ENCODE measurements at places on chromosomes 2 and 18.

DNA sequence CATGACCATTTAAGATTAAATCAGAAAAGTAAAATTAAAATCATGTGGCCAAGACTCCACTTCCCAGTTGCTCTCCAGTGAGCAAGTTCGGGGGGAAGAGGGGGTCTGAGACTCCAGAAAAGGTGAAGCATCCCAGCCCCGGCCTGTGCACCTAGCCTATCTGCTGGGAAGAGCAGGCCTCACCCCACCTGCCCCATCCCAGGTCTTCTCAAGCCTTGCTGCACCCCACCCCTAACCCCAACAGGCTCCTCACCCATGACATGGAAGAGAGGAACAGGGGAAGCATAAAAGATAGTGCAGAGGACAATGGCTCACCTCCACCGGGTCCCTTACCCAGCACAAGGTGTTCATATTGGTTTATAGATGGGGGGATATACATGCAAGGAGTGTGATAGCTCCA is 14.6 kb downstream of the CIB4 start:
- DNase-seq = no peak

GRCh38 chr2:231696004-231696367 is 12.3 kb upstream of the PTMA start:
- peak; percentile 87 for DNase-seq

DNA sequence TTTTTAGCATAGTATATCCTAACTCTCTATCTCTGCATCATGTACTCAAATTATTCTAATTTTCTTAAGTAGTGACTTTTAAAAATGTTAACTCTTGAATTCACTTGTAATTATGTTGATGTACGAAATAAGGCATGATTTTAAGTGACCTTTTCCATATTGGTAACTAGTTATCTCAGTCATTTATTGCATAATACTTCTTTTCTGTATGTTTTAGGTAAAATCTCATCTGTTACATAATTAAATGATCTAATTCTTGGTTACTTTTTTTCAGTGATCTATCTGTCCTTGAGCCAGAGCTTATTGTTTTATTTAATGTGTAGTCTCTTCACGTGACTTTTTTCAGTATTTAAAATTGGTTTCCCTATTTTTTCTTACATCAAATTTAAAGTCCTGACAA is 4.8 kb upstream of the UBE2E3 start:
- no peak for DNase-seq

GRCh38 chr2:82823892-82824291 is 1635.2 kb downstream of the SUCLG1 start:
- DNase-seq = no peak

GRCh38 chr2:69725706-69726360 is 16.1 kb upstream of the ANXA4 start:
- no peak for DNase-seq

DNA sequence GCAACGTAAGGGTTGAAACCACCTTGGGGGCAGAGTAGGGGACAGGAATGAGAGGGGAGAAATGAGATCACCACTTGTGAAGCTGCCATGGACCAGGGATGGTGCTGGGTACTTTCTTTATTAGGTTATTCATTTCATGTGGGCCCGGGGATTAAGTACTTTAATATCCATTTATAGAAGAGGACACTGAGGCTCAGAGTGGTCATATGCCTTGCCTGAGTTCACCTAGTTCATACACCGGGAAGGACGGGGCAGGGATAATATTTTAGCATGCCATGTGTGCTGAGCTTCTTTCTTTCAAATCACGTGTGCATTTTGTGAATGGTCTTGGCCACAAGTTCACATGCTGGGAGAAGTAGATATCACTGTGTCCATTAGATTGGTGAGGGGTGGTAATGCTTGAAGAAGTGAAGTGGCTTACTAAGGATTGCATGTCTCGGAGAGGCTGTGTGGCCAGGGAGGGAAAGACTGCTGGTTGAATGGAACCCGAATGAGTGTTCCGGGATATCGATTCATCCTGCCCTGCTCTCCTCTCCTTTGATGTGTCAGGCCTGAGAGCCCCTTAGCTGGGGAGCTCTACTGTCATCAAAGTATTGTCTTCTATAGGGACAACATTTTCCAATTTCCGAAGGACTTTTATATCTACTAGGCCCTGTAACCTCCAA is 187.1 kb downstream of the MYCN start:
- DNase-seq = no peak

DNA sequence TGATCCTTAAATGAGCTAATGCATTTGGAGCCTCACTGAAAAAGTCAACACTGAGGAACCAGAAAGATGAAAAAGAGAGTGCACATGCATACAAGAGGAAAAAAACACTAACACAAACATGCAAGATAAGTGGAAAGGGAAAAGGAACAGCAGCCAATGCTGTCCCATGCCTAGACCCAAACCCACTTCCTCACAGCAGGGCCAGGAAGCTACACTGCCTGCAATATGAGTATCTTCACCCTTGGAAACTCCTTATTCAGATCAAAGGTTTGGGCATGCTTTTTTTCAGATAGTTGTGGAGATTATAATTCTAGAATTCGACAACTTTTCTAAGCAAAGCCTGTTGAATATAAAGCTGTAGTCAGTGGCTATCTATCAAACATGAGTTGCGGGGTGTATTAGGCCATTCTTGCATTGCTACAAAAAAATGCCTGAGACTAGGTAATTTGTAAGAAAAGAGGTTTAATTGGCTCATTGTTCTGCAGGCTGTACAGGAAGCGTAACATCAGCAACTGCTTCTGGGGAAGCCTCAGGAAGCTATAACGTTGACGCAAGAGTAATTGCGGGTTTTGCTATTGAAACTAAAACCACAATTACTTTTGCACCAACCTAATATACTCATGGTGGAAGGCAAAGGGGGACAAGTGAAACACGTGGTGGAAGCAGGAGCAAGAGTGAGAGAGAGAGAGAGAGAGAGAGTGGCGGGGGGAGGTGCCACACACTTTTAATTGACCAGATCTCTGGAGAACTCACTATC is 138.2 kb downstream of the MBD2 start:
- no peak for DNase-seq

DNA sequence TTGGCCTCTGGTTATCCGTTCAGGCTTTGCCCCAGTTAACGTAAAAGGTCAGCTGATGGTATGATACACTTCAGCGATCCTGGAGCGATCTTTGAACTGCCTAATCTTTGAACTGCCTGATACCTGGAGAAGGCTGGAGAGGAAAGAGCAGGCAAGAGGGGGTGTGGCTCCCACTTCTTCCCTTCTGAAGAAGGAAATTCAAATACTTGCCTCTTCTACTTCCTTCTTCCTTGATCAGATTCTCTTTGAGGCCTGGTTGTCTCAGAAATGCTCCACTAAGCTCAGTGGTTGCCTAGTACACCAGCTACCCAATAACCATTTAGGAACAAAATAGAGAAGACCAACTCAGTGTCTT is 619 bp downstream of the GALM start:
- no peak for DNase-seq

DNA sequence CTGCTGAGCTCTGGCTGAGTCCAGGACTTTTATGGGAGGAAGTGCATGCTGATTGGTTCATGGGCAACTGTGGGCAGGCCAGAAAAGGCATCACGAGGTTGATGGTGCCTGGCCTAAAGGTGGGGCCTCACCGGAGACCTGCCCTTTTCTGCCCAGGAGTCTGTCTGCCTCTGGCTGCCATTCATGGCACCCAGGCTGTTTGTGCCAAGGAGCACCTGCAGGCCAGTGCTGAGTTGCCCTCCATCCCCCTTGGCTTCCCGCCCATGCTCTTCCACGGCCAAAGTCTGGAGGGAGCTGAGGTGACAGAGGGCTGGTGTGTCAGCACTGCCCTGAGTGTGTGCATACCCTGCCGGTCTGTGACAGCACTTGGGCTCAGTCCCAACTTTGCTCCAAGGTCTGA is 123.2 kb downstream of the PTH2R start:
- DNase-seq = no peak

DNA sequence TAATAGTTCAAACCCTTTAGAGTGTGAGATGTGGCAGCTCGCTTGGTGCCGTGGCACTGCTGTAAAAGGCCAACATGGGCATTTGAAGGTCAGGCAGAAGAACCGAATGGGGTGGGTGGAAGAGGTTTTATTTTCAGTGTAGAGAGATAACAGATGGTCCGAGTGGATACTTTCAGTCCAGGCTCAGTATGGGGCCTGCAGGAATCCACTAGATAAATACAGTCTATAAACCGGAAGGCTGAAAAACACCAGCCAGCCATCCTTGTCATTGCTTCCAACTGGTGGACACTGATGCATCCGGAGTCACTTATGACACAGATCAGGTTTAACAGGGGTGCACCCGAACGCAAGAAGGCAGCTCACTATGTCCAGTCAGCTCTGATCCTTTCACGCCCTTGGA is 55.7 kb upstream of the AMMECR1L start:
- no peak for DNase-seq

DNA sequence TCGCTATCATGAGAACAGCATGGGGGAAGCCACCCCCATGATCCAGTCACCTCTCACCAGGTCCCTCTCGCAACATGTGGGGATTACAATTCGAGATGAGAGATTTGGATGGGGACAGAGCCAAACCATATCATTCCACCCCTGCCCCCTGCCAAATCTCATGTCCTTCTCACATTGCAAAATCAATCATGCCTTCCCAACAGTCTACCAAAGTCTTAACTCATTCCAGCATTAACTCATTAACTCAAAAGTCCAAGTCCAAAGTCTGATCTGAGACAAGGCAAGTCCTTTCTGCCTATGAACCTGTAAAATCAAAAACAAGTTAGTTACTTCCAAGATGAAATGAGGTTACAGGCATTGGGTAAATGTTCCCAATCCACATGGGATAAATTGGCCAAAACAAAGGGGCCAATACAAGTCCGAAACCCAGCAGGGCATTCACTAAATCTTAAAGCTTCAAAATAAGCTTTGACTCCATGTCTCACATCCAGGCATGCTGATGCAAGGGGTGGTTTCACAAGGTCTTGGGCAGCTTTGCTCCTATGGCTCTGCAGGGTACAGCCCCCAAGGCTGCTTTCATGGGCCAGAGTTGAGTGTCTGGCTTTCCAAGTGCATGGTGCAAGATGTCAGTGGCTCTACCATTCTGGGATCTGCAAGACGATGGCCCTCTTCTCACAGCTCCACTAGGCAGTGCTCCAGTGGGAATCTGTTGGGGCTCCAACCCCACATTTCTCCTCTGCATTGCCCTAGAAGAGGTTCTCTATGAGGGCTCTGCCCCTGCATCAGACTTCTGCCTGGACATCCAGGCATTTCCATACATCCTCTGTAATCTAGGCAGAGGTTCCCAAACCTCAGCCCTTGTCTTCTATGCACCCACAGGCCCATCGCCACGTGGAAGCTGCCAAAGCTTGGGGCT is 14.8 kb downstream of the TAF1B start:
- no peak for DNase-seq

DNA sequence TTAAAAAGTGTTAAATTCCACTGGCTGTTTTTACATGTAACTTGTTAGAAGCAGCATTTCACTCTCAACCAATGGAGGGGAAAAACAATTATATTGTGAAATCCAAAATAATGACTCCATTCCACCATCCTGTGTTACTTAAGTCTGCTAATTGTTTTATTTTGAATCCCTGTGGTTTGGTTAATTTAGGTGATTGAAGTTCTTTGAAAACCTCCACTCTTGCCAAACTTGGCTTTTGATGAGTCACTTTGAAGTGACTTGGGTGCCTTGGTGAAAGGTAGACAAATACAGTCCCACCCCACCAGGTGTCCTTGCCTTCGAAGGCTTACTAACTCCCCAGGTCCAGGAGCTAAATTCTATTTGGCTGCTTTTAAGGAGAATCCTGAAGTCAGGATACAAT is 1303.8 kb upstream of the NRXN1 start:
- DNase-seq = no peak

DNA sequence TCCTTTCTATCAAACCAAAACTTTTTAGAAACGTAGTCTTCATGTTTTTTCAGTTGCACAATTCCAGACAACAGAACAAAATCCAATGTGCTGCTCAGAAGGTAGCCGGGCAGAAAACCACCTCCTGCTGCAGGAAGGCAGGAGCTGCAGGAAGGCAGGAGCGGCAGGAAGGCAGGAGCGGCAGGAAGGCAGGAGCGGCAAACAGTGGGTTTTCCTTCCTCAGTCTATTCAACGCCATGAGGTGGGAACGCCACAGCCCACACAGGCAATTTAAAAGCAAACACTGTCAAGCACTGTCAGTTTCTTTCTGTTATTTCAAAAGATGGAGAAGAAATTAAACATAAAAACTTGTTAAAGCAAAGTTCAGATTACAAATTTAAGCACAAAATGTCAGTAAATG is 601.2 kb upstream of the SALL3 start:
- DNase-seq = no peak

GRCh38 chr18:49352321-49352720 is 108.1 kb downstream of the DYM start:
- no peak for DNase-seq

GRCh38 chr2:218332920-218333645 is 23.6 kb upstream of the CATIP start:
- no peak for DNase-seq

DNA sequence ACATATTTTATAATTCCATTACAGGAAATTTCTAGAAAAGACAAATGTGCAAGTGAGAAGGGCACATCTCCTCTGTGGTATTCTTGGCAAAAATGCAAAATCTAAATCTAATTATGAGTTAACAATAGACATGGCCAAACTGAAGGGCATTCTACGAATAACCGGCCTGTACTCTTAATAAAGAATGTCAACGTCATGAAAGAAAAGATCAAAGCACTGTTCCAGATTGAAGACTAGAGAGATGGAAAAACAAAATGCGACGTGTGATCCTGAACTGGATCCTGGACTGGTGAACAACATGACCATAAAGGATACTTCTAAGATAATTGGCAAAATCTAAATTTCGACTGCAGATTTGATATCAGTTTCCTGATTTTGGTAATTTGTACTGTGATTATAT is 3.0 kb downstream of the CDKL4 start:
- DNase-seq = no peak

GRCh38 chr2:207248702-207249377 is 83.1 kb upstream of the KLF7 start:
- DNase-seq = no peak

GRCh38 chr2:42446503-42447271 is 47.1 kb downstream of the KCNG3 start:
- no peak for DNase-seq

DNA sequence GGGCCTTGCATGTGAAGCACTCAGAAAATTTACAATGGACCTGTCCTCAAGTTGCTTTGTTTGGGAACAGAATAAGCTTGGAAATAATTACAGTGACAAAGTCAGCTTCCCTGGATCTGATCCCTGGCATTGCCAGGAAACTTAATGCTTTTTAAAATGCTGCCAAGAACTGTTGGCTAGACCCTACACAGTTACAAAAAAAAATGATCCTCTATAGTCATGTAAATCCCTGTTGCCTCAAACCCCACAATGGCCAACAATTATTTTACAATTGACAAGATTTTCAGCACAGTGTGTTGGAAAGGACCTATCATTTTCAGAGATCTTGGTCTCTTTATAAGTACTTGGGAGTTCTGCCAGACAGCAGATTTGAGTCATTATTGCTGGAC is 470.4 kb upstream of the ACVR2A start:
- DNase-seq = peak; percentile 34

GRCh38 chr18:57205641-57206040 is 58.8 kb downstream of the BOD1L2 start:
- no peak for DNase-seq

DNA sequence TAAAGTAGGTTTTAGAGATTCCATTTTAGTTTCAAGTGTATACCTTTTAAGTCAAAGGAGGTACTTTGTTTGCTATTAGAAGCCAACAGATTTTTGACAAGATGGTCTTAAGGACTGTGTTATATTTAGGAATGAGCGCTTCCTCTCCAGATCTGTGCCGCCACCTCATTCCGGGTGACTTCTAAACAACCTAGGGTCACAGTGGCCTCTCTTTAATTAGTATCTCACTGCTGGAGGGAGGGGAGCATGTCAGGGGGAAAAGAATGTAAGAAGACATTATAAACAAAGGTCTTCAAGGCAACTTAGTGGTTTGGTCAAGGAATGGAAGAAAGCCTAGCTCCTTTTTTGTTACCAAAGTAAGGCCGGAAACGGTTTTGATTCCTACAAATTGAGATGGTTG is 67.0 kb downstream of the RBMS1 start:
- no peak for DNase-seq
